ENCODE measurements at places on chromosomes 13 and 19.

GRCh38 chr13:26412263-26412662 is 145.2 kb upstream of the WASF3 start:
- DNase-seq = no peak

DNA sequence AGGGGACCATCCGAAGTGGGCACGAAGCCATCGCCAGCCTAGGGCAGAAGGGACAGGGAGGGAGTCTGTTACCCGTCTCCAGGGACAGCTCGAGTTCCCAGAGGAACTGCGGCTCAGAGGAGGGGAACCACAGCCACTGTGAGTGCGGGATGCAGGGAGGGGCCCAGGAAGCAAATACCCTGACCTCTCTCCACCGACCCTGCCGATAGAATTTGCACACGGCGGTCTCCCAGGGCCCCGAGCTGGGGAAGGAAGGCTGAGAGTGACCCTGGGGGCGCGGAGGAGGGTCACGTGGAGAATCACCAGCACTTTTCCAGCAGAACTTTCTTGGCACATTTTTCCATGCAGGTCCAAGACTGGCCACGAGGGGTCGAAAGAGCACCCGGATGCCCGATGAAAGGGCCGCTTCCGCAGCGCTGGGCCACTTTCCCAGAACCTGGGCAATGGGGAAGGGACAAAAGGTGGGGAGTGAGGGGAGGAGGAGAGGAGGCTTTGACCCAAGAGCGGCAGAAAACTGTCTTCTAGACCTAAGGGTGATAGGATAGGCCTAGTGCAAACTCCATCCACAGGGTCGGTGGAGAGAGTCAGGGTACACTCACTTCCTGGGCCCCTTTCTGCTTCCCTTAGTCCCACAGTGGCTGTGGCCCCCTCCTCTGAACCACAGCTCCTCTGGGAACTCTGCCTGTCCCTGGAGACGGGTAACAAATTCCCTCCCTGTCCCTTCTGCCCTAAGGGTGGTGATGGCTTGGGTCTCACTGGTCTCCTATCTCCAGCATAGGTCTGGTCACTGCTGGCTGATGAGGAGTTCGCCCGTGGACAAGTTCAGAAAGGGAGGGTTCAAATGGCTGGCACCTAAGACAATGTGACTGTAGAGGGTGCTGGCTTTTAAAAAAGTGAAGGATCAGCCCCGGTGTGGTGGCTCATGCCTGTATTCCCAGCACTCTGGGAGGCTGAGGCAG is 5.3 kb upstream of the GPR4 start:
- DNase-seq = peak; percentile 70

GRCh38 chr19:49431330-49431749 is 6.2 kb downstream of the GFY start:
- DNase-seq = no peak

- DNase-seq = no peak
These were observed 514 bp upstream of the ARGLU1 start for GRCh38 chr13:106568299-106569003.

GRCh38 chr13:110133425-110134235 is 173.3 kb downstream of the COL4A1 start:
- no peak for DNase-seq

DNA sequence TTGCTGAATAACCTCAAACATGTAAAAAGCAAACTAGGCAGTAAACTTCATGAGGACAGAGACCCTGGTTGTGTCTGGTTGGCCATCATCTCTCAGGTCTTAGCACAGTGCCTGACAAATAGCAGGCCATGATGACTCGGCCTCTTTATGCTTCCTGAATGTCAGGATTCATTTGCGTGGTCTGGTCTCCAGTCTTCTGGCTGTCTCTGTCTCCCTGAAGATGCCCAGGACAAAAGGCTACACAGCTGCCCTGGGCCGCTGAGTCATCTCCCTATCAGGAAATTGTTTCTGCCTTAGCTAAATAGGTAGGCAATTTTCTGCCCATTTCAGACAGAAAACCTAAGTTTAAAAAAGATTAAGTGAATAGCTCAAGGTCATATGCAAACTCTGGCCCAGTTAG is 84.1 kb upstream of the FNDC3A start:
- no peak for DNase-seq

- no peak for DNase-seq
These were observed 8.1 kb downstream of the FAM187B start for GRCh38 chr19:35220315-35220921.

GRCh38 chr13:106376401-106377112 is 158.9 kb downstream of the EFNB2 start:
- DNase-seq = no peak

GRCh38 chr13:40215311-40215710 is 451.1 kb downstream of the FOXO1 start:
- no peak for DNase-seq

DNA sequence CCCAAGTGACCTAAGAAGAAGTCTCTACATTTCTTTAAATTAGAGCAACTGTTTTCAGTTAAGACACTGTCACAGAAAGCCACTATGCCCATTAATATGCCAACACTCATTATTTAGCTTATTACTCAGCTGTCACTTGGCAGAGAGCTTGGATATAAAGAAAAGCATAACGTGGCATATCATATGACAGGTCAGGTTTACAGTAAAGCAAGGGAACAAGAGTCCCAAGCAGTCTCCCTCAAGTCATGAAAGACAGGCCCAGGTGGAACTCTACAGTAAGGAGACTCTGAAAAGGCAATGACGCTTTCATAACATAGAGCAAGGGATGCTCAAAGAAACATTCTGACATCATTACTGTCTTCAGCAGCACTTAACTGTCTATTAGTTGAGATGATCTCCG is 6.3 kb downstream of the LHFPL6 start:
- DNase-seq = no peak

GRCh38 chr19:49983645-49984229 is 22.8 kb upstream of the SIGLEC11 start:
- DNase-seq = no peak

DNA sequence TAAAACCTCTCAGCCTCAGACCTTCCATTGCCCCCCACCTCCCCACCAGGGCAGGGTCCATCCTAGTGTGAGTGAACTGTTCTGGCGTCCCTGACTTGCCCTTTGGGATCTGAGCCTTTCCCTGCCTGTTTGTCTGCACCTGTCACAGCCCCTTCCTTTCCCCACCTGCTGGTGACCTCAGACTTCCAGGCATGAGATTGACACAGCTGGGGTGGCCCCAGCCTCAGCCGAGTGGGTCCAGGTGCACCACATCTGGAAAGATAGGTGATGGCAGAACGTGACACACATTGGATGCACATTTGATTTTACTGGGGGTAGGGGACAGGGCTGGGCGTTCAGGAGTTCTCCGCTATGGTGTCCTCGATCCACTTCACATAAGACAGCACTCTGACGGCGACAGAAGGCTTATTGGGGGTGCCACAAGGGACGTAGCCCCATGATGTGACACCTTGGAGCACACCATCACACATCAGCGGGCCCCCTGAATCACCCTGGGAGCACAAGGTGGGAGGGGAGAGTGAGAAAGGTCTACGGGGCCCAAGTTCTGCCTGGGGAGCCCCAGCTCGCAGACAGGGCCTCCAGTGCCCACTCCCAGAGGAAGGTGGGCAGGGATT is 4.6 kb downstream of the KLK1 start:
- DNase-seq = no peak

DNA sequence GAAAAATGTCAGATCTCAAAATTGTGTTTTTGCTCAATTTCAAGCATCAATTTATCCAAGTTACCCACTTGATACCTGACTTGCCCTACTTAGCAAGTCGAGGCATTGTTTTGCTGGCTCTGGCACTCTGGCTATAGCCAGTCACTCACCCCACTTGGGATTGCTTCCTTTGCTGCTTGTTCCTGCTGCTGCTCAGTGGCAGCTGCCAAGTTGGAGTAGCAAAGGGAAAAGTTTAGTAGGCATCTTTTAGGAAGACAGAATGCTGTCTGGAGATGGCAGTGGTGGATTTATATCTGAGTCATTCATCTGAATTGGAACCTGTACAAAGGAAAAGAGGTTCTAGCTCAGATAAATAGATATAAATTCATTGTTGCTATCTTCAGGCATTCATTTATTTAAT is 41.2 kb downstream of the PCCA start:
- DNase-seq = no peak

DNA sequence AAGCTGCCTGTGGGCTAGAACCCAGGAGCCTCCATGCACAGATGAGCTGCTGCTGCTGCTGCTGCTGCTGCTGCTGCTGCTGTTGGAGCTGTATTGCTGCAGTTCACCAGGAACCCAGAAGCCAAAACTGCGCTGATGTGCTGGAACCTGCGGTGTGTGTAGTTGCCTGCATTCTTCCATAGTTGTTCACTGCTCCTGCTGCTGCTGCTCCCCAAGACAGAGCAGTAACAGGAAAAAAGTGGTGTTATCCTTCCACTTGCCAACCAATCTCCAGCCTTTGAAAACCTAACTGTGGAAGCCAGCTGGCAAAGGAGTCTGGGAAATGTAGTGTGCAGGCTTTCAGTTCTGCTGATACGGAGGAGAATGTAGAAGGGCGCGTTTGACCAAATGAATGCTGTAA is 37.9 kb downstream of the ARHGAP35 start:
- no peak for DNase-seq

GRCh38 chr19:33125929-33126388 is 6.0 kb upstream of the WDR88 start:
- no peak for DNase-seq

DNA sequence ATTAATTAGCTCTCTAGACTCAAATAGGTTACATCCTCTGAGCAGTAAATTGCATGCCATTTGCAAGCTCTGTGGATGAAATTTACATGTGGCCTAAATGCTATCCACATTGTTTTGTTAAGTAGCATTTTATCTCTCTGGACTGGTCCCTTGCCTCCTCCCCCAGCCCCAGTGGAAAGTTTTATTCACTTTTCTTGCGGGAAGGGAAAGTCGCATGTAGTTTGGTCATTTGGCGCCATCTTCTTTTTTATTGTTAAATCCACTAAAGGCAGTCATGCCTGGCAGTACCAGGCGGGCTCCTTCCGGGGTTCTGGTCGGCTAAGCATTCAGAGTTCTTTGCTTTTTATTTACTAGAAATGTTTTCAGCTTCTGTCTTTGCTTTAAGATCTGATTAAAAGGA is 188.7 kb downstream of the TM9SF2 start:
- peak; percentile 29 for DNase-seq

GRCh38 chr19:19406878-19407632 is 1.6 kb downstream of the GATAD2A start:
- DNase-seq = no peak

DNA sequence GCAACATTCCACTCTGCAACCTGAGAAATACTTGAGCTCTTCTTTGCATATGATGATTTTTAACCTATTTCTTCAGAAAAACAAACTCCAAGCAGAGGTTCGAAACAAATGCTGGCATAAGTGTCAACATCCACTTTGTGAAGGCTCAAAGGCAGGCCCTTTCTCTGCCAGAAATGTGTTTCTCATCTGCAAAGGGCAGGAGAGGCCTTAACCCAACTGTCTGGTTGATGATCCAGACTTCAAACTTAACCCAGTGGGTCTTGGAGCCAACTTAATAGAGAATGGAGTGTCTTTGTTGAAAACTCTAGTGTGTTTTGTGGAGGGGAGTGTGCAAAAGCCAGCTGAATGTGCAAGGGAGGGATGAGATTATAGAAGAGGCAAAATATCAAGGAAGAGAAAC is 28.3 kb upstream of the ZNF507 start:
- no peak for DNase-seq

DNA sequence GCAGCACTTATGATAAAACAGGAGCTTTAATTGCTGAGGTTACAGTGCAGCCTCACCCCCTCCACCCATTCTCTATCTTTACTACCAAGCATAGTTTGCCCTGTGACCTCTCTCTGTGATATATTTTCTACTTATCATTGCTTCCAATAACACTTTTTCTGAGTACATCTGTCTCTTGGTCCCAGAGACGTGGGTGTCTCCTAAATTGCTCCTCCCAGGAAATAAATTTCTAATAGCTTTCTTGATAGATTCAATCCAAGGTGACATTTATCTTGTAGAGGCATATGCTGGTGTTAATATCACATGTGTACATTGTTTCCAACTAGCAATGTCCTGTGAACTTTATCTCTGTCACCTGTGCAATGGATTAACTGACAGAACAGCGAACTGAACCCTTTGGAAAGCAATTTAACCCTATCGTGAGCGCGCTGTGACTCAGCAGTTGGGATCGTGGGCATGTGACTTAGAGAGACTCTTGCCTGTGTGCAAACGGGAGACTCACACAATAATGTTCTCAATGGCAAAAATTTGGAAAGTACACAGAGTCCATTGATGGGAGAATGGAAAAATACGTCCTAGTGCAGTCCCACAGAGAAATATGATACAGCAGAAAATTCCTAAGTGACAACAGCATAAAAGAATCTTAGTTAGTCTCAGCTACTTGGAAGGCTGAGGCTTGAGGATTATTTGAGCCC is 7.0 kb upstream of the MAP2K2 start:
- DNase-seq = no peak

Measured in left renal cortex interstitium (tissue), 4 donors.